ENCODE measurements at places on chromosomes 16 and 17. TPM values are rescaled to one million over a fixed set of nuclear protein-coding genes. Genes with fewer than 3 reads are reported as not detected.

KRTAP4-9 gene
- not detected for total RNA-seq

TMC5 gene
- not detected for total RNA-seq

MFSD11 gene
- total RNA-seq: 25.1 TPM

CCDC144A gene
- 7.9 TPM for total RNA-seq

ZNF624 gene
- total RNA-seq: 4.2 TPM

NUDT7 gene
- total RNA-seq: 5.5 TPM

C1QTNF8 gene
- total RNA-seq: not detected

UBB gene
- 3,737 TPM for total RNA-seq

G6PC1 gene
- total RNA-seq: not detected

ATP2C2 gene
- not detected for total RNA-seq

FZD2 gene
- total RNA-seq: 18.1 TPM

NUFIP2 gene
- 14.2 TPM for total RNA-seq

STXBP4 gene
- total RNA-seq: 5.4 TPM

TLCD3B gene
- not detected for total RNA-seq

ABCC6 gene
- 2.1 TPM for total RNA-seq

TNFRSF17 gene
- not detected for total RNA-seq

PRR35 gene
- not detected for total RNA-seq

HNF1B gene
- not detected for total RNA-seq

KRTAP9-2 gene
- total RNA-seq: not detected

PRSS21 gene
- total RNA-seq: not detected

EMC8 gene
- 19.9 TPM for total RNA-seq

SPATA22 gene
- total RNA-seq: not detected

RHBDL3 gene
- 0.17 TPM for total RNA-seq

CRYM gene
- 1.3 TPM for total RNA-seq

ABCC3 gene
- 1.8 TPM for total RNA-seq

CDRT15 gene
- total RNA-seq: not detected

GH1 gene
- not detected for total RNA-seq

HOXB9 gene
- not detected for total RNA-seq

GRAP gene
- 0.34 TPM for total RNA-seq

PPP1R1B gene
- total RNA-seq: 6.3 TPM

All from bronchial smooth muscle cell (primary cell).